ENCODE measurements at places on chromosomes 12 and 14.
A peak's percentile ranks its signal among the peaks of the same experiment; 100 is the strongest.

GRCh38 chr12:56271031-56271430 is 4.3 kb downstream of the COQ10A start:
- DNase-seq = no peak

GRCh38 chr12:15861404-15861803 is 20.8 kb upstream of the STRAP start:
- DNase-seq = no peak

DNA sequence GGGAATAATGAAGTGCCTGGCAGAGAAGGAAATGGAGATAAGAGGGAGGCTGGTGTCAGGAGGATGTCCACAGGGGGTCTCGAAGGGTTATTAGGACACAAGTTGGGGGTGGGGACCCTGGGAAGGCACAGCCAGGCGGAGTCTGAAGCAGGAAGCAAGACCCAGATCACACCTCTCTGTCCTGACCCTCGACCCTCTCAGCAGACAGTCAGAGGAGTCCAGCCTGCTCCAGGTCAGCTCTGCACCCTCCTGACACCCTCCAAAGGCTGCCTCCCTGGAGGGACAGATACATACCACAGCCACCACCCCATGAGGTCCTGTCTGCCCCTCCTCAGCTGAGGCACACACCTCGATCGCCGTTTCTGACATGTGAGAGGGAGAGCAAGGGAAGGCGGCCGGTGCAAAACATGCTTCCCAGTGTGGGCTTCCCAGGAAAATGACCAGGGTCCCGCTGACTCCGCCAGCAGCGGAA is 9.0 kb downstream of the BCL11B start:
- no peak for DNase-seq

DNA sequence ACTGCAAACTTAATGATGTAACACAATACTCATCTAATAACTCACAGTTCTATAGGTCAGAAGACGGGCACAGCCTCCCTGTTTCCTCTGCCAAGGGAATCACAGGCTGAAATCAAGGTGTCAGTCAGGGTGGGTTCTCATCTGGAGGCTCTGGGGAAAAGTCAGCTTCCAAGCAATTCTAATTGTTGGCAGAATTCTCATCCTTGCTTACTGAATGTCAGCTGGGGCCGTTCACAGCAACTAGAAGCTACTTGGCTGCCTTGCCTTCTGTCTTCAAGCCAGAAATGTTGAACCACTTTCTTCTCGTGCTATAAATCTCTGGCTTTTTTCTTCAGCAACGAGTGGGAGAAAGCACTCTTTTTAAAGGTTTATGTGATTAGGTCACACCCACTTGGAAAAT is 80.1 kb upstream of the PDZRN4 start:
- no peak for DNase-seq

- no peak for DNase-seq
Observed at GRCh38 chr12:119692410-119692809, 24.5 kb downstream of the PRKAB1 start.

- no peak for DNase-seq
Observed at GRCh38 chr12:30012816-30013450, 229.2 kb upstream of the TMTC1 start.

- DNase-seq = no peak
Observed at GRCh38 chr14:23447361-23448350, 12.2 kb upstream of the MYH7 start.

DNA sequence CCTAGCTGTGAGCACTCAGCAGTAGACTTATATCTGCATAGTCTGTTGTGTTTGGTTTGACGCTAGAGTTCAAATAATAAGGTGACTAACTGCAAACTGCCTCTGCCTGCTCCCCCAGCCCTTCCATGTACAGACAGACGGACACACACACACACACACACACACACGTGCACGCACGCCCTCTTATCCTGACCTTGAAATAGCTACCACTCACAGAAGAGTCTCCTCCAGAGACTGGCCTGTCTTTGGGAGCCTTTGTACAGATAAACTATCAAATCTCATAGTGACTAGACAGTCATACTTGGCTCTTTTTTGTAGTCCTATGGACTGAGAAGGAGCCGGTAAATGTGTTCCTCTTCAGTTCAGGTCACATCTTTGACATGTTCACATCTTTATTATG is 158.4 kb downstream of the FBXL14 start:
- no peak for DNase-seq

GRCh38 chr12:131061041-131061806 is 107.5 kb downstream of the ADGRD1 start:
- DNase-seq = no peak

- DNase-seq = no peak
Observed at GRCh38 chr14:104742586-104743455, 10.1 kb upstream of the SIVA1 start.

DNA sequence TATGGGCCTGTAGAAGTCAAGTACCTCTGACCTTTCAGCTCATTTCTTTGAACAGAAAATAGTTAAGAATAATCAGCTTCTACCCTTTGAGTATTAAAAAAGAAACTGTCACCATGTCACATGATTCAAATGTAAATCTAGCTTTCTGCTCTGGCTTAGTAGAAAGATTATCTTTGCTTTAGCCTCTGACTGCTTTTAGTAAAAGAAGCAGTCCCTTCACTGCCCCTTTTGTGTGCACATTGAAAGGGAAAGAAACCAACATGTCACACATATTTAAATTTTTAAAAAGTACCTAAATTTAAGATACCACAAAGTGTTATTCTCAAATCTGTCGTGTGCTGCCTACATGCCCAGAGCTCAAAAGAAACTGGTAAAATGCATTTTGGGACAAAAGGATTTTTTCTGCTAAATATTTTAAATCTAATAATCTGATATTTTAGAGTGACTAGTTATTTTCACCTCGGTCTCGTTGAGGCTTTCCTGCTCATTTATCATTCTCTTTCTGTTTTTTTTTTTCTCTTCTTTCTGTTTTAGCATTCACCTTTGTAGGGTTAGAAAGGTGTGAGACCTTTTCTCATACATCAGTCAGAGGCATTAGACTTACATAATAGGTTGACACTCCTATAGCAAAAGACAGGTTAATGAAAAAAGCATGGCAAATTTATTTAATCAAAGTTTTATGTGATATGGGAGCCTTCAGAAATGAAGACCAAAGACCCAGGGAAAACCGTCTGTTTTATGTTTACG is 41.3 kb downstream of the SLC16A7 start:
- DNase-seq = no peak

DNA sequence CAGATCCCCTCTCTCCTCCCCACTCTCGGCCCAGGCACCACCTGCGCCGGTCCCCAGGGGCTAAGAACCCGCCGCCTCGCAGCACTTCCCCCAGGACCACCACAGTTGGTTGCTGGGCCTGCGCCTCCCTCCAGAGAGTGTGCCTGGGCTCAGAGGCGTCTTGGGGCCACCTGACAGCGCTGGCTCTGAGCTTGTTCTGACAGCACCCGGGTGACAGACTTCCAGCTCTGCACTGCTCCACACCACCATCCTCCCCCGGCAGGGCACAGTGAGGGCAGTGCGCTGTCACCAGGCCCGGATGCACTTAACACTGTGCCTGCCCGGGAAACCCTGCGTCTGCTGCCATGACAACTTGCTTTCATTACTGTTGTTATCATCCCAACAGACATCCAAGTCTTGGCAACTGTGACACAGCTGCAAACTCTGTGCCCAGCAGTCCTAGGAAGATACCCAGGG is 6.6 kb downstream of the BRF1 start:
- peak; percentile 21 for DNase-seq

- no peak for DNase-seq
Observed at GRCh38 chr12:109870648-109871047, 9.7 kb downstream of the GLTP start.

- no peak for DNase-seq
Observed at GRCh38 chr12:70885956-70886355, 34.6 kb downstream of the PTPRR start.

DNA sequence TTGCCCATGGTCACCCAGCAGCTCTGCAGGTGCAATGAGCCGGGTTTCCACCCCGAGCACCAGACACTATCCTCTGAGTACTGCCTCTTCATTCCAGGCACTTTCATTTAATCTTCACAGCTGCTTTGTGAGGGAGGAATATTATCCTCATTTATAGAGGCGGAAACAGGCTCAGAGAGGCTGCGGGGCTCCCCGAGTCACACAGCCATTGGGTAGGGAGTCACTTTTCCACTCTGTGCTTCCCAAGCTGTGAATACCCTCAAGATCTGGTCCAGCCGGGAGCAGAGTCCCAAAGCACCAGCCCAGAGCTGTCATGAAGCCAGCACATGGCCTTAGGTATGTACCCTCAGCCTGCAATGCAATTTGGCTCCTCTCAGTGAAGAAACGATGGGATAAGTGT is 51.7 kb upstream of the RIN3 start:
- no peak for DNase-seq

- DNase-seq = no peak
Observed at GRCh38 chr12:68772714-68773113, 26.7 kb downstream of the SLC35E3 start.

- DNase-seq = no peak
Observed at GRCh38 chr12:117718141-117718540, 250.6 kb downstream of the KSR2 start.

DNA sequence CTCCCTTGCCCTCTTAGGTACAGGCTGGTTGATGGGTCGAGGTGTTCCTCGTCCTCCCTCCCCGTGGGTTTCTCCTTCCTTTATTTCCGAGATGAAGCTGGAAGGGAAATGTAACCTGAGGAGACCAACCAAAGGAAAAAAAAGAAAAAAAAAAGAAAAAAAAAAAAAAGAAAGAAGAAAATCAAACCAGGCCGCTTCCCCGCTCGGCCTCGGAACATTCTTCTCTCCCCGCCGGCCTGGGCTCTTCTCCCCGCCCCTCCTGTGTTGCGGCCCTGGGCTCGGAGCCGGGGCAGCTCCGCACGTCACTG is 1.6 kb upstream of the NFATC4 start:
- DNase-seq = no peak

DNA sequence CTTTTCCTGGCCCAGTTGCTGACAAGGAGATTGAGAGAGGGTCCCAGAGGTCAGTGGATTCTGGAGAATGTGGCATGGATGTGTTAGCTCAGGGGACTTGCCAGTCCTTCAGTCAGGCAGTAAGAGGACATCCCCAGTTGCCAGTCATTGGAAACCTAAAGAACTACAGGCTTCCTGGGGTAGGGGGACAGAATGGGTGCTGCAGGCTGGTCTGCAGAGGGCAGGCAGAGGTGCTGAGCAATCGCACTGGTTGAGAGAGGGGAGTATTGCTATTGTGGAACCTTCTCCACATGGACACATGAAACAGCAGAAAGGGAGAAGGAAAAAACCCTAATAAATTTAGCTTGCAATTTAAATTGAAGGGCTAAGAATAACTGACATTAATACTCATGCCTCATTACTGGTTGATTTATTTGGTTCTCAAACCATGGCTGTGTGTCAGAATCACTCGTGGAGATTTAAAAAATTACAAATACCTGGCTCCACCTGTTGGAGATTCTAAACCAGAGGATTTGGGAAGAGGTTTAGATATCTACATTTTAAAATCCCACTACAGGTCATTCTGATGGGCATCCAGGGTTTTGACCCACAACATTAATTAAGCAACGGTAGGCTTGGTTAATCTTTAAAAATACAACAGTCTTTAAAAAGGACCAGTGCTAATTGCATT is 71.2 kb upstream of the SLC38A2 start:
- DNase-seq = no peak

- no peak for DNase-seq
Observed at GRCh38 chr12:106739318-106739717, 35.2 kb upstream of the RIC8B start.

DNA sequence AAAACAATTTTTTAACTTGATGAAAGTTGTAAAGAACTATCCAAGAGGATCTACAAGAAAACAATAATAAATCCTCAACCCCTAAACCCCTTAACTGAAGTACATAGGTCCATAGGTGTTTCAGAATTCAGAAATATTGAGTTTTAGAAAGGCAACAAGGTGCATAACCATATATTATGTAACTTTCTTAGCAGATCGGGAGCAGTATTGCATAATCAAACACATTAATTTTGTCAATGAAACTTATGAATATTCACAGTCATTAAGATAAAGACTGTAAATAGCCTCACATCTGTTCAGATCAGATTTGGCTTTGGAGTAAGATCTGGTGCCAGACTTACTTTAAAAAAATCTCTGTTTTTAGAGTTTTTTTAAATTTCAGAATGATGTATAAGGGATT is 647.1 kb upstream of the FLRT2 start:
- DNase-seq = no peak

DNA sequence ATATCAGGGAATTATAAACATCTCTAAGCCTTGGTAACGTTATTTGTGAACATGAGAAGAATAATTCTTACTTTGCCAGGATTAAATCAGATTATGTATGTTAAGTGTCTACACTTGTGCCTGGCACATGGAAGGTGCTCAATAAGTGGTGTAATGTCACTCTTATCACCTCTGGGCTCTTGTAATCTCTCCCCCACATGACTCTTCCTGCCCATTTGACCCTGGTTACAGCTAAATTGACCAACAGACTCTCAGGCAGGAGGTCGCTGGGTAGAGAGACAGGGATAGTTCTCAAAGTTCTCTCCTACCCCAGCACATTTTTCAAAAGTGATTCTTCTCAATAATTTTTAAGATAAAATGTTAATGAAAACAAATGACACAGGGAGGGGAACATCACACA is 137.8 kb upstream of the FRMD6 start:
- no peak for DNase-seq

Measured in NCI-H146 (cell line).